ENCODE measurements at places on chromosomes 13 and 19.

- DNase-seq: no peak
Measured at GRCh38 chr13:38819053-38819452, 132.2 kb downstream of the FREM2 start.

- no peak for DNase-seq
Measured at GRCh38 chr13:26864576-26864975, 104.0 kb upstream of the GPR12 start.

- no peak for DNase-seq
Measured at GRCh38 chr19:48609571-48610108, 3.1 kb downstream of the SPACA4 start.

- no peak for DNase-seq
Measured at GRCh38 chr13:25131881-25132420, 36.0 kb downstream of the PABPC3 start.

- no peak for DNase-seq
Measured at GRCh38 chr13:32824061-32824460, 192.2 kb upstream of the KL start.

- DNase-seq: no peak
Measured at GRCh38 chr13:78597602-78597932, 5.8 kb downstream of the POU4F1 start.

DNA sequence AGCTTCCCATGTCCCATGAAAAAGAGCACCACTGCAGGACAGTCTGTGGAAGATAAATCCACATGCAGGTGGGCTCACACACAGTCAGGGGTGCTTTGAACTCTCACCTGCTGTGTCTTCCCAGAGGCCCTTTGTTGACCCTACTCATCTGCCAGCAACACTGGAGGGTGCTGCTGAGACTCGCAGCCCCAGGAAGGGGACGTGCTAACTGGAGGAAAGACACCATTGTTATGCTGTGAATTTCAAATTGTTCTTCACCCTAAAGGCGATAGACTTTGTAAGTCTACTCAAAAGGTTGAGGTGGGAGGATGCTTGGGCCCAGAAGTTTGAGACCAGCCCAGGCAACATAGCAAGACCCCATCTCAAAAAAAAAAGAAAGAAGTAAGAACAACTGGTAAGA lies 107.3 kb upstream of the SERP2 start:
- DNase-seq: no peak

GRCh38 chr13:113627136-113627535 lies 30.9 kb downstream of the ATP4B start:
- DNase-seq: no peak

DNA sequence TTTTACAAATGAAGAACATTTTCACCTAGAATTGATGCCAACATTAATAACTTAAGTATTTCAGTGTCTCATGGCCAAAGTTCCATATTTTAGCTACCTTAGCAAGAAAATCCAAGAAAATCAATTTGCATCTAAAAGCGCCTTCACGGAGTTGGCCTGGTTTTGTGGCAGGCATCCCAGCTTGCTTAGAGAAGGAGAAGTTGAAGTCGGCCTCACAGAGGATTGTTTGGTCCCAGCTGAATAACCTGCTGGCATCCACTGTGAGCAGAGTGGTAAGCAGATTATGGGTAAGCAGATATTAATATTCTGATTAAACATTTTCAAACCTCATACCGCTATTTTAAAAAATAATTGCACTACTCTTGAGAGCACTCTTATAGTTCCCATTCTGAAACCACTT lies 62.3 kb upstream of the STARD13 start:
- no peak for DNase-seq

DNA sequence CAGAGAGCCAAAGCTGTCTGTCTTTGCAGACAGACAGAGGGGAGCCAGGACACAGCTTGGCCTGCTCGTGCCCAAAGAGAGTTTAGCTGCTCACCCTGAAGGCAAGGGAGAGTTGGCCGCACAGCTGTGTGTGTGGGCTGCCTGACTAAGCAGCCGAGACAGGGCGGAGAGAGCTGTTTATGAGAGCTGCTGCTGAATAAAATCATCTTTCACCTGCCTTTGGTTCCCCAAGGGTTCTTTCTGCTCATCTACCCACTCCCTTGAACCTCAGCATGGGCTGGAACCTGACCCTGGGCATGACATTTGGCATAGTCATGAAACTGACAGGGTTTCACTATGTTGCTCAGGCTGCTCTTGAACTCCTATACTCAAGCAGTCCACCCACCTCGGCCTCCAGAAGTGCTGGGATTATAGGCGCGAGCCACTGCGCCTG lies 98.2 kb downstream of the RBM26 start:
- DNase-seq: no peak

DNA sequence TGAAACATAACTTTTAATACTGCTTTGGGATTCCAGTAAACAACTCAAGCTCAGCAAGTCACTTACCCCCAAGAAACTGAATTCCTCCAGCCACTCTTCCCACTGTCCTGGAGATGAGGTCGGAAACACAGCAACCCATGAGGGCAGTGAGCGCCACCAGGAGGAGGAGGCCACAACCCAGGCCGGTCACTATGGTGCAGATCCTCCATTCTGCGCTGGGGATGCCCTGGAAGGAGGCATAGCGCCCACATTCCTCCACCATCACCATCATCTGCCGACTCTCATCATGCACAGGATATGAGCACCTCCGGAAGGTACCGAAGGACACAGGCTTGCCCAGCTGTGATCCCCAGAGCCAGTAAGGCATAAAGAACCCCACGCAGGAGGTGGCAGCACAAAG lies 2.2 kb downstream of the LHFPL6 start:
- DNase-seq: no peak

- DNase-seq: no peak
Measured at GRCh38 chr13:29684441-29684840, 89.0 kb upstream of the SLC7A1 start.

Data from activated CD4-positive, CD25-positive, alpha-beta regulatory T cell treated with anti-CD3 and anti-CD28 coated beads, Interleukin-2, amount 50 U/mL, for 16 hours (primary cell).